Stimulated activated CD4-positive, alpha-beta T cell treated with anti-CD3 and anti-CD28 coated beads, TNF-alpha, amount 100 ng/mL, for 24 hours (primary cell): ENCODE measurements at places on chromosomes 1 and 21.

DNA sequence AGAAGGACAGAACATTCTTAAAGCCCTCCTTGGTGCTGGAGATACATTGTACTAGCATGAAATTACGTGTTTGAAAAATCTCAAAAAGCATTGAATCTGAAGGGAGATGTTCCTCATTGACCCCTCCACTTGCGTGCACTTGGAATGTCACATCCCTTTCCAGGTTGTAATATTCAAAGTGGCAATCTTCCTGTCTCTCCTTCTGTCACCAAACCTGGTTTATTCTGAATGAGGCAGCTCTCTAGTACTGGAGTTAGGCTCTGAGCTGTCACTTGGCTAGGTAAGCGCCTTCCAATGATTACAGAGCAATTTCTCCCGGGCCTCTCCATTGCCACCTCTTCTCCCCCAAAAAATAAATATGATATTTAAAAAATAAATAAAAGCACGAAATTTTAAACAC is 855 bp downstream of the DSCAM start:
- DNase-seq: no peak

DNA sequence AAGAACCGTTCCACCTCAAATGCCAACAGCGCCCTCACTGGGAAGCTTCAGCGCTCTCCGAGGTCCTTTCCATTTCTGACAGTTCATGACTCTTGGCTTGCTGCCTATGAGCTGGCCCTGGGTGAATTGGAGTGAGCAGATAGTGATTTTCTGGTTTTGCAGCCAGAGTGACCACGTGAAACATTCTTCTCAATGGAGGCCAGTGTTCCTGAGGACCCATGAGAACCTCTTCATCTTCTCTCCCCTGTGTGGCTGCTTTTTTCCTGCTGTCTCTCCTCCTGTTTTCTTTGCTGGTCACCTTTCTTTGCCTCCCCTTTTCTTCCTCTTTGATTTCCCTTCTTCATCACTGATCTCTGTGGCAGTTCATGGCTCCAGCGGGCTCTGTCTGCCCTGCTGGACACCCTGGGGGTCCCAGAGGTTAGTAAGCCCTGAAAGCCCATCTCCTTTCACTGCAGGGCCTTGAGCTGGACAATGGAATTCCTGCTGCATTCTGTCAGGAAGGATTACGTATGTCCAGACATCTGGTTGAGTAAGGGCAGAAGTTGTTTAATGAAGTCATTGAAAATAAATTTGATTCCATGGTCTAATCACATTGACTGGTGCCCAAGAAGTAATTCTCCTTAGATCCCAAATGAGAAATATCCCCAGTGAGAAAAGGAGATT is 29.9 kb downstream of the VASH2 start:
- no peak for DNase-seq

DNA sequence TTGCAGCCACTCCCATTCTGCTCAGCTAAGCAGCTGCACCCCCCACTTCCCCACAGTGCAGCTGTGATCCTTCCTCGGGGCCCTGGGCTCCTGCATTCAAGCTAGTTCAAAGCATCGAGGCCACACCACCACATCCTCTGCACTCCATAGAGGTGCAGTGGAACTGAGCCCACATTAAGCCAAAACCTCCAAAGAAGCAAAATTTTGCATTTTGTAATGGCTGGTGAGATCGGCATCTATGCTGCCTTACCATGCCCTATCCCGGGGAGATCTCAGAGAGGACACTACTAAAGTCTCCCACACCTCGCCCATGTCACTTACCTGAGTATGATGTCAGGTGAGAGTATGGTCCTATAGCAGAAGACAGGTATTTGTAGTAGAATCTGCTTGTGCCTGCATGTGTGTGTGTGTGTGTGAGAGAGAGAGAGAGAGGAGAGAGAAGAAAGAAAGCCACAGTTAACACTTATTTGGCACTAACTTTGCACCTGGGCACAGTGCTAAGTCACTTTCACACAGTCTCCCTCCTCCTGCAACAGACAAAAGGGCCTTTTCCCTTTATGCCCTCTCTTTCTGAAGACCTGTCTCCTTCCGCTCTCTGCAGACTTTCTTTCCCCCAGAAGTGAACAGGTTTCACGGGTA is 89.8 kb downstream of the KIF14 start:
- DNase-seq: peak; percentile 11

DNA sequence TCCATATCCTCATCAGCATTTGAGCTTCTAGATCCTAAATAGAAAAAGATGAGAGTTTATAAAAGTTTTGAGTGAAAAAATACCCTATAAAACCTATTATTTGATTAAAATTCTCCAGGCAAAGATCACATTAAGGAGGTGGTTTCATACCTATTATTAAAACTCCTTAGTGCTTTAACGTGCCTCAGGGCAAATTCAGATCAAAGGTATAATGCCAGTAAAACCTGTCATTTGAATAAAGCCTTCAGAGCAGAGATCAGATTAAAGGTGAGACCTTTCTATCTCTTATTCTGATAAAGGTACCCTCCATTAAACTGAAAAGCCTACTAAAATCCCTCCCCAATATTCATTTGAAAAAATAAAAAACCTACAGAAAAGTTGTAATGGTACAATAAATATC is 34.3 kb upstream of the TRIM33 start:
- no peak for DNase-seq

- no peak for DNase-seq
Observed at GRCh38 chr1:23559985-23560741, 862 bp upstream of the ID3 start.

DNA sequence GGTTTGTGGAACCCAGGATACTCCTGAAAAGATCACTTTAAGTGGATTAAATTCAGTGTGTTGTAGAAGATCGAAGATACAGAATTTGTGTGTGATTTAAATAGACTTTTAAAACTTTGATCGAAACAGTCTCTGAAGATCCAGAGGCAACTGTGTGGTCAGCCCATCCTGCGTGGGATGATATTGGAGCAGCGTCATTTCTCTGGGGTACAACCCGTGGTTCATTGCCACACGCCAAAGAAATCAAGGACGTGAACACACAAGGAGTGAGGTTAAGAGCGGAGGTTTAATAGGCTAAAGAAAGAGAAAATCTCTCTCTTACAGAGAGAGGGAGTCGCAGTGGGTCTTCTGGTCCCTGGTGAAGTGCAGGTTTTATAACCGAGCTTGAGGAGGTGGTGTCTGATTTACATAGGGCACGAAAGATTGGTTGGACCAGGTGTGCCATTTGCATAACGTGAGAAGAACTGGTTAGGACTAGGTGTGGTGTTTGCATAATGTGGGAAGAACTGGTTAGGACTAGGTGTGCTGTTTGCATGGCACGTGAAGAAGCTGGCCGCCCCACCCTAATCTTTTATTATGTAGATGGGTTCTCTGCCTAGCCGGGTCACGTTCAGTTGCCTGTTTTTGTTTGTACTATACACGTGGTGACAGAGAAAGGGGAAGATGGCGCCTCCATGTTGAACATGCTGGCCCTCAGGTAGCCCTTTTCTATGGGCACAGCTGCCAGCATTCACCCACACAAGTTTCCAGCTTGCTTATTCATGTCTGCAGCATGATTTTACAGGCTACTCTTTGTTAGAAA is 82.3 kb downstream of the ADSS2 start:
- DNase-seq: no peak

- DNase-seq: no peak
Observed at GRCh38 chr1:225422795-225423517, 4.9 kb downstream of the LBR start.

GRCh38 chr1:111217183-111217910 is 10.2 kb upstream of the CHI3L2 start:
- DNase-seq: no peak

GRCh38 chr1:194830387-194830786 is 1644.0 kb upstream of the B3GALT2 start:
- no peak for DNase-seq

DNA sequence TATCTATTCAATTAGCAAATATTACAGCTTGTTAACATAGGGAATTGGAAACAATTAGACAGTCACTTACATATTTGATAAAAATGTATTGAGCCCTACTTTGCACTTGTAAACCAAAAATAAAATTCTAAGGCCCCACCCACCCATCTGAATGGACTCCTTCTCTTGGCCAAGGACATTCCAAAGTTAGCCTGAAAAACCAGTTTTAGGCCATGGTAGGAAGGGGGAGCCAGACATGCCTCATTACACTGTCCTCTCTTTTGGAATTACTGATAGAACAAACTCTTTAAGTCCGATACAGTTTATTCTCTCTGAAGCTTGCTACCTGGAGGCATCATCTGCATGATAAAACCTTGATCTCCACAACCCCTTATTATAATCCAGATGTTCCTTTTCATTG is 28.0 kb upstream of the TSPAN2 start:
- DNase-seq: no peak

DNA sequence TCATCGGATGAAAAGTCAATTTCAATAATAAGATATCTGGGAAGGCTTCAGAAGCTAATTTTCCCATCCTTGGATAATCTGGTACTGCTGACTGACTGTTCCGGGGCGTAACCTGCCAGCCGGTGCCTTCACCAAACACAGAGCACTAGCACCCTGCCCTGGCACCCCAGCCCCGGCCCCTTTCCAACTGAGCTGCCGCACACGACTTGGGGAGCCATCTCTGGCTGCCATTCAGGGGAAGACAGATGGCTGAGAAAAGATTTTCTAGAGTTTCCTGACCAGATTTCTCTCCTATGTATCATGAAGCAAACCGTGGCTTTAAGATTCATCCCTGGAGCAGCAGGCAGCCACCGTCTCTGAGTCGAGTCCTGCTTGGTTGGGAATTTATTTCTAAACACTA is 96.0 kb upstream of the SYT6 start:
- DNase-seq: no peak

DNA sequence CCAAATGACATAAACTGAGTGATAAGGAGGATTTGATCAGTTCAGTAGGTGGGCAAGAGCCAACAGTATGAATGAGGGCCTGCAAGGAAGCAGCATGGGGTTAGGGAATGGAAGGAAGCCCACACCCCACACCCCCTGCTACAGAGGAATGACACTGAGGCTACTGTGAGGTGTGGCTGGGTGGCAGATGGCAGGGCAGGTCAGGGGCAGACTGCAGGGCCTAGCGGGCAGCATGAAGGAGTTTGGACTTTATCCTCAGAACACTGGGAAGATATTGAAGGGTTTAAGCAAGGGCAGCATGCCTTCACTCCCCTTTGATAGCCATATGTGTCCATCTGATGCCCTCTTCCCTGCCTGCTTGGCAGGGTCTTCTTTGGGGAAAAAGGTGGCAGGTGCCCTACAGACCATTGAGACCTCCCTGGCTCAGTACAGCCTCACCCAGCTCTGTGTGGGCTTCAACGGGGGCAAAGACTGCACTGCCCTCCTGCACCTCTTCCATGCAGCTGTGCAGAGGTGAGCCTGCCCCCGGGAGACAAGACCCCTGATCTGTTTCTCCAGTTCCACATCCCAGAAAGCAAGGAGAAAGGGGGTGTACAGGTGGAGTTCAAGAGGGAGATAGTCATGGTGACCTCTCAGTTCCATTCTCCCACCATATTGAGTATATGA is 4.1 kb upstream of the LENEP start:
- no peak for DNase-seq

GRCh38 chr21:17784180-17784598 is 35.0 kb downstream of the C21orf91 start:
- DNase-seq: no peak

DNA sequence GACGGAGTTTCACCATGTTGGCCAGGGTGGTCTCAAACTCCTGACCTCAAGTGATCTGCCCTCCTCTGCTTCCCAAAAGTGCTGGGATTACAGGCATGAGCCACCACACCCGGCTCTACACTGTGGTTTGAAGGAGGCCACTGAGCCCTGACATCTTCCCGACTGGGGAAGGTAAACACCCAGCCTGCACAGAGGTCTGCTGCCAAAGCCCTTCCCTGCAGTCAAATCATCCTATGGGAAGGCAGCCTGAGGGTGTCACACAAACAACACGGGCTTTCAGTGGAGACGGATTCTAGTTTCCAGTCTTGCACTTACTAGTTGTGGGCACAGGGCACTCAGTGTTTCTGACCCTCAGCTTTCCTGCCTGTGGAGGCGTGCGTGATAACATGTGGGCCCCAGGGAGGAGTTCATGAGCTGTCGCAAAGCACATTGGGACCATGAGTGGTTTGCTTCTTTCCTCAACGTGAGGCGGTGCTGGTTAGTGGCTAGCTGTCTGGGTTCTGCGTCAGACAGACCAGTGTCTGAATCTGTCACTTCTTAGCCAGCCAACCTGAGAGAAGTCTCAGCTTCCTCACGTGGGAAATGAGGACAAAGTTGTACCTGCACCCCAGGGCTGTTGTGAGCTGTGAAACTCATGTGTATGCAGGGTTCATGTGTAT is 21.5 kb upstream of the OPRD1 start:
- DNase-seq: no peak

DNA sequence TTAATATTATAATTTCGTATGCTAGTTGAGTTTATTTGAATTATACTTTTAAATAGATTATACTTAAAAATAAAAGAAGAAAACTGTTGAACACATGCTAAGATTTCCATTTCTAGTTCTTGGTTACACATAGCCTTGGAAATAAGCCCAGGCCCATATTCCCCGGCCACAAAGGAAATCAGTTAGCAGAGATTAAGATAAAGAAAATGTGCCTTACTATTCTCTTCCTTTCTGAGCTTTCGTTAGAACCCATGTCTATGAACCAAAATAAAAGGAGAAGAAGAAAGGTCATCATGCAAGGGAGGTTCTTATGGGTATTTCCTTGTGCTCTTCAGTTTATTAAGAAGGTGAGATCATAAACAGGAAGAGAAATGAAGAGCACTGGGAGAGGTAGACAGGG is 32.3 kb upstream of the CRP start:
- DNase-seq: no peak

DNA sequence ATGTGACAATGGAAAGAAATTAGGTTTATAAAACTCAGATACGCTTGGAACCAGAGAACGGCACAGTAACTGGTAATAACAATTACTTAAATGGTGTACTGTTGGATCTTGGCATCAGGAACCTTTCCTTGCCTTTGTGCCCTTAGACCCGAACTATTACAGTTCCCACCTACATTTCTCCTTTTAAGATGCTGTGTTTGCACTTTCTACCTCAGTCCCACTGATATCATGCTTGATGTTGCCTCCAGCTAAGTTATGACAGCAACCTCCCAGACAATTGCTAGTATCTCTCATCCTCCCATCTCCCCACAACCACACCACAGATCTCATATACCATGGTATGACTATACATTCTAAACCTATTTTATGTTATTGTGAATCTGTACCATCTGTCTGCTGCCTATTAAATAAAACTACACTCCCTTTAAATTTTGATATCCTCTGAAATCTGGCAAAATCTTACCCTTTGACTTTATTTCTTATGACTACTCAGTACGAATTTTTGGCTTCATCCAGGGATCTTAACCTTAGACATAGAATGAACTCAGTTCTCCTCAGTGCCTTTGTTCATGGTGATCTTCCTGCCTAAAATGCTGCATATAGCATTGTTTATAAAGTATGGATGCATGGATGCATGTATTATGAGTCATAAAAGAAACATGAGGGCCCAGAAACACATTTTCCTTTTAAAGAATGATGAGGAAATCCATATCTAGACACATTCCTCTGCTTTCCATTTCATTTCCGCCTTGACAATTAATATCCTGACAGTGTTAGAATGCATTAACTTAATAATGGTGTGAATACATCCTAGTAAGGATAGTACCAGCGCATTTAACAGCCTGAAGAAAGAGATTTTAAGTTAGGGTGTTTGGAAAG is 64.1 kb downstream of the LRRC8D start:
- DNase-seq: no peak
